ENCODE measurements at places on chromosomes 3 and 15. TPM values are rescaled to one million over a fixed set of nuclear protein-coding genes. Genes with fewer than 3 reads are reported as not detected.

GOLGA6L7 gene
- not detected for total RNA-seq

DNA sequence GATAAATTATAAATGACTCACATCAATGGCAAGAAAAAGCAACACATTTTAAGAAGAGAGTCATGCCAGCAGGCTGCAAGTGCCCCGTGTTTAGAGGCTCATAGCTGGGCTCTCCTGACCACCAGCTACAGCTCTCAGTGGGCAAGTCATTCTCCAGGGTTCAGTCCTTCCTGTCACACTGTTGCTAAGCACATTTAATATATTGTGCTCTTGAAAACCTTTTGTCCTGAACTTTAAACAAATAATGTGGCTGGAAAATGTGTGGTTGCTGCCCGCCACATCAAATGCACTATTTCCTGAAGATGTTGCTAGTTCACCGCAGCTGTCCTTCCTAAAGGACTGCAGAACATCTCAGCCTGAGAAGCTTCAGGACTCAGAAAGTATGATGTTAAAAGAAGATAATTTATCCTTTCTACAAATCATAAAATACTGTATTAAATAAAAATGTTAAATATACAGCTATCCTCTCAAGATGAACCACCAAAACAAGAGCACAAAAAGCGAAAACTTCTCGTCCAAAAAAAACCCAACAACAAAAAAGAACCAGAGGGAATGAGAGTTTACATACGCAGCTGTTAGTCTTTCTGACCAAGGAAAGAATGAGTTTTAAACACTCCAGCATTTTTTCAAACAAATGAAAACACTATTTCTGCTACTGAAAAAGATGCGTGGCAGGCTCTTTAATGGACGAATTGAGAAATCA lies 951 bp downstream of the TARS3 start:
- DNase-seq, result peak; percentile 59

GRCh38 chr15:100667405-100668347 lies 65.3 kb downstream of the ASB7 start:
- DNase-seq, result peak; percentile 20

- no peak for DNase-seq
Measured at GRCh38 chr3:183626877-183627594, 8.4 kb upstream of the KLHL24 start.

- peak; percentile 93 for DNase-seq
Measured at GRCh38 chr3:150237490-150237889, 170.6 kb upstream of the TSC22D2 start.

- no peak for DNase-seq
Measured at GRCh38 chr3:108605491-108605890, 16.0 kb downstream of the DZIP3 start.

All from RPMI7951 (cell line).